Cerebellar nuclear complex (tissue), 1 donor: ENCODE measurements at places on chromosomes 16 and 17.

GRCh38 chr16:84511180-84511800 lies 6.8 kb upstream of the MEAK7 start:
- DNase-seq, result peak; percentile 74

DNA sequence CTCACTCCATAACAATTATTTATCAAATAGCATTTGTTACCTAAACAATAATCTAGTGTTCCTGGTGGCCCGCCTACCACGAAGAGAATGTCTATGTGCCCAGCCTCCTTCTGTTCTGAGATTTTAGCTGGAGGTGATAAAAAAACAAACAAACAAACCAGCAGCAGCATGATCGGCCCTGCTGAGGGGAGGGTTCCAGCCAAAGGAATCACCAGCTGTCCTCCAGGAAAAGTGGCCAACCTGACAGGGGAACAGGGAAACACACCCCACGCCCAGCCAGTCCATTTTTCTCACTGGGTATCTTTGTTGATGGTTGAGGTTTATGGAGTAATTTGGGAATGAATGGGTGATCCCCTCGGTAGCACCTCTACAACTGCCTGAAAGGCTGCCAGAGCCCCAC lies 203.0 kb upstream of the DYNLRB2 start:
- DNase-seq, result no peak

GRCh38 chr16:57297856-57298255 lies 13.4 kb upstream of the PLLP start:
- no peak for DNase-seq

DNA sequence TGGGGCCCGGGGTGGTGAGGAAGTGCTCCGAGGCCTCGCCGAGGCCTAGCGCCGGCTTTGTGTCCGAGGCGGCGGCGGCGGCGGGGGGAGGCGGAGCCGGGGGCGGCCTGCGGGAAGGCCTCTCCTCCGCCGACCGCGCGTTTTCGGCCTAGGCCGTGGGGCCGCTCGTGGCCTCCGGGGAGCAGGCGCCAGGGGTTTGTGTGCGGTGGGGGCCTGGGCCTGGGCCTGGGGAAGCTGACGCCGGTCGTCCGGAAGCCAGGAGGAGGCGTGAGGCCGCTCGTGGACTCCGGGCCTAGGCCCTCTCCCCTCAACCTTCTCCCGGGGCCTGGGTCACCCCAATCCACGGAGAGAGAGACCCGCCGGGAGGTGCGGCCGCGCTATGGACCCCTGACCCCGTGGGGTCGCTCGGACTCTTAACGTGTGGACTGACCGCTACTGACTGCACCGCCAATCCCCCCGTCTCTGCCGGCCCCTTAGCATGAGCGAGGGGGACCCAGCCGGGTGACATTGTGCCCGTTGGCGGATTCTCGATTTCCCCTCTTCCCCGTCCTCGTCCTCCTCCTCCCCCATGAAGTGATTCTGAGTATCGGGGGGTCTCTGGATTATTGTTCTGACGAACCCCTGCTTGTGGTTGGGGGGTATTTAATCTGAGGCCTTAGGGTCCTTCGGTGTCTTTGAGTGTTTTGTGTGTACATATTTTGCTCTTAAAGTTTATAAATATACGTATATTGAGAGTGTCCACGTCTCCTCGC lies 660 bp downstream of the RBBP6 start:
- no peak for DNase-seq

DNA sequence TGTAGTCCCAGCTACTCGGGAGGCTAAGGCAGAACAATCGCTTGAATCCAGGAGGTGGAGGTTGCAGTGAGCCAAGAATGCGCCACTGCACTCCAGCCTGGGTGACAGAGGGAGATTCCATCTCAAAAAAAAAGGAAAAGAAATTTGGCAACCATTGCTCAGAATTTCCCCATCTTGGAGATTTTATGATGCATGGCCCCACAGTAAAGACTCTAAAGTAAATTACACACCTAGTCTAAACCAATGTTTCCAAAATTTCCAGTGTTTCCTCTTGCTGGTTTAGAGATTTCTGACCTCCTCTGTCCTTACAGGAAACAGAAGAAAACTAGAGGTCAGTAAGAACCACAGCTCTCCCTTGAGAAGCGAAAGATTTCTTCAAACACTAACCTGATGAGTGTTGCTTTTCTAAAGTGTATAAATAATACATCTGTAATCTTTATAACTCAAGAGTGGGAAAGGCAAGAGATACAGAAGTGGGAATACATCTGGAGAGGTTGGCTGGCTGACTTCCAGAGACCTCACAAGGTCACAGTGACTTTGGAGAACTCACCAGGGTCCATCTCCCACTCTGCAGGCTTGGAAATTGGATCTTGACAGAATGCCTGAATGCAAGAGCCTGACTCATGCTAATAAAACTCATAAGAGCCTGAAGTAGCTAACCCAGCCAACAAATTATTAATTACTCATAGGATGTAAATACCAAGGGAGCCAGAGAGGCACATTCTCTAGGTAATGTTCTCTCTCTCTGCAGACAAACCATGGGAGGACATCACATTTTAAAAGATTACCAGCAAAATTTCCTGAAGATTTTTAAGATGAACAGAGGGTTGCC lies 8.8 kb downstream of the ADAT1 start:
- no peak for DNase-seq

DNA sequence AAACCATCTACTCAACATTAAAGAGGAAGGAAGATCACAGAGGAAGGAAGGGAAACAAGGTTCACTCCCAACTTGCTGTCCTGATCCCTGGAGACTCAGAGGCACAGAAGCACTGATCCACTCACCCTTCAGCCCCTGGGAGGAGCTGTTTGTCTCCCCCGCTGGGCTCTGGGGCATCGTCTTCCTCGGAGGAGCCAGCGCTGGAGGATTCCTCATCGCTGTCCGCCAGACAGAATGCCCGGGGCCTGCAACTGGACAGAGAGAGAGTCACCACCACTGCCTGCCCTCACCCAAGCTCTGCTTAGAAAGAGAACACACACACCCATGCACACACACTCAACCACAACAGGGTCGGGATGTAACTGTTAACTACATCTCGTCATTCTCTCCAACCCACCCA lies 24.8 kb upstream of the ERN1 start:
- DNase-seq, result no peak
